ENCODE measurements at places on chromosomes 1 and 21. TPM values are rescaled to one million over a fixed set of nuclear protein-coding genes. Genes with fewer than 3 reads are reported as not detected.
A peak's percentile ranks its signal among the peaks of the same experiment; 100 is the strongest.

The LCE2C gene
- not detected for total RNA-seq

The WNT4 gene
- not detected for total RNA-seq

The AMIGO1 gene
- total RNA-seq, result 7.6 TPM

The ANGPTL3 gene
- total RNA-seq, result not detected

The ZBTB8A gene
- total RNA-seq, result 0.31 TPM

The FOXD3 gene
- not detected for total RNA-seq

The KCNA3 gene
- total RNA-seq, result 67.0 TPM

DNA sequence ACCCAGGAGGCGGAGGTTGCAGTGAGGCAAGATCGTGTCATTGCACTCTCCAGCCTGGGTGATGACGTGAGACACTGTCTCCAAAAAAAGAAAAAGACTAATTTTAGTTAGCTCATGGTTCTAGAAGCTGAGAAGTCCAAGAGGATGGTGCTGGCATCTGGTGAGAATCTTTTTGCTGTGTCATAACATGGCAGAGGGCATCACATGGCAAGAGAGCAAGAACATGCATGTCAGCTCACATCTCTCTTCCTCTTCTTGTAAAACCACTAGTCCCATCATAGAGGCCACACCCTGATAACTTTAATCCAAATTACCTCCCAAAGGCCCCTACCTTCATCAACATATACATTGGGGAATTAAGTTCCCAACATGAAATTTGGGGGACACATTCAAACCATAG lies 13.8 kb upstream of the CNN3 start:
- H3K36me3 ChIP-seq, result no peaks in the 10 kb centered on the region
- no peaks in the 10 kb centered on the region for H3K4me1 ChIP-seq
- no peak overlapping the region for H3K27ac ChIP-seq
- H3K27me3 ChIP-seq, result peaks cover 14% of the 10 kb centered on the region
- DNase-seq, result no peak
- H3K4me3 ChIP-seq, result no peak overlapping the region

GRCh38 chr1:230204842-230205241 lies 137.8 kb downstream of the GALNT2 start:
- H3K36me3 ChIP-seq, result peaks cover 15% of the 10 kb centered on the region
- H3K4me3 ChIP-seq, result no peak overlapping the region
- H3K27me3 ChIP-seq, result no peaks in the 10 kb centered on the region
- peaks cover 20% of the 10 kb centered on the region for H3K4me1 ChIP-seq

DNA sequence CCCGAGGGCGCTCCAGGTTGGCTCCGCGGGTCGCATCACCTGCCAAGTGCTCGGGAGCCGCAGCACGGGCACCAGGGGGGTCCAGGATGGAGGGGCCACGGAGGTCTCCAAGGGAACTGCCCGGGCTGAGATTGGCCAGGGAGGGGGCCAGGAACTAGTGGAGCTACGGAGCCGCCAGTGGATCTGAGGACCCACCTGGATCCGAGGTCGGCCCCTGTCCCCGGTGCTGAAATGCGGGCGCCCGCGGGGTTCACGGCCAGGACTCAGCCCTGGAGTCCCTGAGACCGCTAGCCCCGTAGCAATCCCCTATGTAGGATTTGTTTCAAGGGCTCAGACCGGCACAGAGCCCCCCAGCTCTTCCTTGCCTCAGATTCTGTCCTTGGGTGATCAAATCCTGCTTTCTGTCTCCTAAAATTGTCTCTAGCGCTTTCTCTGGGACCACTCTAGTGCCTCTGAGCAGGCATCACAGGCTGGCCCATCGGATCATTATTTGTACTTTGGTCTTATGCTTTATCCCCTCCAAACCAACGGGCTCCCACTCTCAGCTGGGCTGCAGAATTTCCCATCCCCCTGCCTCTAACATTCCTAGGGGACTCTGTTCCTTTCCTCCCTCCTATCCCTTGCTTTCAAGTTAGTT lies 27.3 kb downstream of the KIAA2013 start:
- peaks cover 61% of the 10 kb centered on the region for H3K27me3 ChIP-seq
- DNase-seq, result peak; percentile 32
- no peaks in the 10 kb centered on the region for H3K36me3 ChIP-seq
- no peaks in the 10 kb centered on the region for H3K4me1 ChIP-seq
- H3K27ac ChIP-seq, result no peak overlapping the region

GRCh38 chr21:44326716-44327602 lies 12.2 kb downstream of the CFAP410 start:
- no peaks in the 10 kb centered on the region for H3K27me3 ChIP-seq
- no peak overlapping the region for H3K4me3 ChIP-seq
- no peak for DNase-seq
- H3K27ac ChIP-seq, result no peak overlapping the region
- H3K4me1 ChIP-seq, result no peaks in the 10 kb centered on the region

DNA sequence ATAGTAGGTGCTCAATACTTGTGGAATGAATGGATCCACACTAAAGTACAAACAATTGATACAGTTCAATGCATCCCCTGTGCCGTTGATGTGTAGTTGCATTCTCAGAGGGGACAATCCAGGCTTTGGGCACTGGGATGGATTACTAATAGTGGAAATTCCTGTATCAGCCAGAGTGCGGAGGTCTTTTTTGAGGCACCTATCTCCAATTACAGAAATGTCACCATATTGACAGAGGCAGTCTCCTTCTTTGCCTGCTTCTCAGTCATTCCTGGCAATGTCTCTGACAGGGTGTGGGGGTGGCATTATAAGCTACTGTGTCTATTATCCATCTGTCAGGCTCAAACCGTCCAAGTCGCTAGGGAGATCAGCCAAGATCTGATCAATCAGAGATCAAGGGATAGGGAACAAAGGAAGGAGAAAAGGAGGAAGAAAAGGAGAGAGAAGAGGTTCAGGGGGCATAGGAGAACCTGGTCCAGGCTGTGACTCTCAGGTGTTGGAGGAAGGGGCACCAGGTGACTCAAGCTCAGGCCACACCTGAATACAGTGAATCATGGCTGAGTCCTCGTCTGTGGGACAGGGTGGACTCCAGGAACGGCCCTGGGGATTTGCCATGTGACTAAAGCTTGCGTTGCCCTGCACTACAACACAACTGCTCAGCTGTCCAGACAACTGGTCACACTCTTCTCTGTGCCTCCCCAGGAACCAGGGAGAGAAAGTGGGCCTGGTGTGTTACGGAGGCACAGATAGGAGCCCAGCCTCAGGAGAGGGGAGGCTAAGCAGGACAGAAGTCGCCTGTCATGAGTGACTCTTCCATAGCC lies 3.4 kb upstream of the LAMB3 start:
- H3K27me3 ChIP-seq, result no peaks in the 10 kb centered on the region
- DNase-seq, result no peak
- no peaks in the 10 kb centered on the region for H3K36me3 ChIP-seq
- H3K27ac ChIP-seq, result no peak overlapping the region
- H3K4me3 ChIP-seq, result no peak overlapping the region
- H3K4me1 ChIP-seq, result peaks cover 37% of the 10 kb centered on the region

- no peak for DNase-seq
- H3K27ac ChIP-seq, result no peak overlapping the region
- H3K4me3 ChIP-seq, result no peak overlapping the region
- H3K27me3 ChIP-seq, result no peaks in the 10 kb centered on the region
- H3K36me3 ChIP-seq, result peaks cover 48% of the 10 kb centered on the region
- H3K4me1 ChIP-seq, result peaks cover 6% of the 10 kb centered on the region
Measured at GRCh38 chr1:243230914-243231313, 24.2 kb downstream of the CEP170 start.

GRCh38 chr21:46081022-46081861 lies 16.7 kb upstream of the COL6A2 start:
- peaks cover 3% of the 10 kb centered on the region for H3K27me3 ChIP-seq
- H3K36me3 ChIP-seq, result no peaks in the 10 kb centered on the region
- H3K4me3 ChIP-seq, result no peak overlapping the region
- no peak overlapping the region for H3K27ac ChIP-seq
- no peaks in the 10 kb centered on the region for H3K4me1 ChIP-seq

- H3K27ac ChIP-seq, result no peak overlapping the region
- no peaks in the 10 kb centered on the region for H3K36me3 ChIP-seq
- H3K4me3 ChIP-seq, result no peak overlapping the region
- no peak for DNase-seq
Measured at GRCh38 chr21:36724660-36725059, 25.7 kb downstream of the SIM2 start.

DNA sequence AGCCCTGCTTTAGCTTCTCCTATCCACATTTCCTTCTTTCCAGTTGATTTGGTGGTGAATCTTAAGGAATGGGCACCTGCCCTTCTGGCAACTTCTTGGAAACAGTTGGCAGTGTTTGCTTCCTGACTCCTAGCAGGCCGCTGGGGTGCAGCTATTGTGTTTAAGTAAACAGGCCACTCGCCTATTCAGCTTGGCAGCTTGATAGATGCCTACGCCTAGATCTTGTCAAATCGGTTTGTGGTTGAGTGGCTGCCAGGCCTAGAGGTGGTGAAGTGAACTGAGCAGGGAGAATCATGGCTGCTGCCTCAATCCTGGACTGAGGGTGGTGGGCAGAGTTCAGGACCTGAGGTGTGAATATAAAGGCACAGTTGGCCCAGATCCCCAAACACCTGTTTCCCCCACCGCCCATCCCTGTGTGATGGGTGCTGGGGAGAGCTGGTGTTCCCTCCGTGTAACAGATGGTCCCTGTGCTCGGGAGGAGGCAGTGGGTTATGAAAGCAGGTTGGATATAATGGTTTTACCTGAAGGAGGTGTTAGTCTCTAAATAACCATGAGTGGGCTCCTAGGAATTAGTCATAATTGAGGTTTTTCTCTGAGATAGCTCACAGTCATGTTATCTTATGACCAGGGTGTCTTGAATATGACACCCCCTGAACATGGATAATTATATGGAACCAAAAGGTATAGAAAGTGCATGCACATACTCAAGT lies 940 bp upstream of the PLA2G2C start:
- H3K36me3 ChIP-seq, result no peaks in the 10 kb centered on the region
- peak overlapping the region; percentile 58 for H3K27ac ChIP-seq
- peak; percentile 26 for DNase-seq
- peaks cover 33% of the 10 kb centered on the region for H3K27me3 ChIP-seq
- peak overlapping the region; percentile 0 for H3K4me3 ChIP-seq

DNA sequence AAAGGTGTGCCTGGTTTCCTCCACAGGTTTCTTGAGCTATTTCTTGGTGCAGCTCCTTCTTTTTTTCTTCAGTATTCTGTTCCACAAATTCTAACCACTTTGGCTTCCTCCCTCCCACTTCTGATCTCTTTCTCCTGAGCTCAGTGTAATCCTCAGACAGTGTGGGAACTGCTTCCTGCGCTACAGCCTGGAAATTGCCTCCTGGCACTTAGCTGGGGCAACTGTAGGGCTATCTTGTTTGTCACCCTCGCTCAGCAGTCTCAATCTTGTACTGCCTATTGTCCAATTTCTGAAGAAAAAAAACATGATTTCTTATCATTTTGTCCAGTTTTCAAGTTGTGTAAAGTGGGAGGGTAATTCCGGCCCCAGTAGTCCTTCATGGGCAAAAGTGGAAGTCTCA lies 24.0 kb upstream of the GALNT2 start:
- H3K36me3 ChIP-seq, result no peaks in the 10 kb centered on the region
- peaks cover 13% of the 10 kb centered on the region for H3K27me3 ChIP-seq
- no peak for DNase-seq
- H3K4me3 ChIP-seq, result no peak overlapping the region
- no peak overlapping the region for H3K27ac ChIP-seq

- peak within 1 kb of the TSS; percentile 94 for H3K27ac ChIP-seq
- H3K27me3 ChIP-seq, result no peaks in the 10 kb centered on the region
- DNase-seq, result peak; percentile 49
- H3K4me1 ChIP-seq, result peaks cover 90% of the 10 kb centered on the region
- peak within 1 kb of the TSS; percentile 98 for H3K4me3 ChIP-seq
- H3K36me3 ChIP-seq, result peaks cover 13% of the 10 kb centered on the region
Measured at GRCh38 chr1:151006327-151007052, at the start of gene MINDY1. Gene MINDY1 (minus strand): TSS chr1:151006902. CDS start chr1:151002617, 4,285 bp downstream.

DNA sequence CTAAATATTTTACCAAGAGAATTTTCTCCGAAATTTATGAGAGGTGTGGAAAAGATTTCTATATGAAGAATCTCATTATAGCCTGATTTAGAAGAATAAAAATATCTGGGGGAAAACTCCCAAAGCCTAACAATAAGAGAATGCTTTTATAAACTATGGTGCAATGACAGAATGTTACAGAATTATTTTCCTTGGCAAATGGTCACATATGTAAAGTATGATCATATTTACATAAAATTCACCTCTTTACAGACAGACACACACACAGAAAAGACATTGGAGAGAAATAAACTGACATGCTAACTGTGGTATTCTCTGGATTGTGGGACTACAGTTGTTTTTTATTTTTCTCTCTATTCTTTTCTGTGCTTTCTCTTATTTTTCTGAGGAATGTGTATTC lies 226.3 kb upstream of the USP24 start:
- H3K27me3 ChIP-seq, result peaks cover 12% of the 10 kb centered on the region
- H3K4me1 ChIP-seq, result peaks cover 12% of the 10 kb centered on the region
- no peaks in the 10 kb centered on the region for H3K36me3 ChIP-seq
- no peak overlapping the region for H3K27ac ChIP-seq
- no peak for DNase-seq
- no peak overlapping the region for H3K4me3 ChIP-seq

GRCh38 chr1:60896701-60897363 lies 185.5 kb upstream of the NFIA start:
- no peaks in the 10 kb centered on the region for H3K36me3 ChIP-seq
- peaks cover 5% of the 10 kb centered on the region for H3K27me3 ChIP-seq
- H3K4me3 ChIP-seq, result no peak overlapping the region
- H3K27ac ChIP-seq, result no peak overlapping the region
- no peak for DNase-seq

GRCh38 chr21:46424039-46424591 lies 34.6 kb upstream of the DIP2A start:
- peak; percentile 28 for DNase-seq
- peaks cover 20% of the 10 kb centered on the region for H3K4me1 ChIP-seq
- no peaks in the 10 kb centered on the region for H3K27me3 ChIP-seq
- no peak overlapping the region for H3K4me3 ChIP-seq

- no peak overlapping the region for H3K4me3 ChIP-seq
- DNase-seq, result no peak
- H3K4me1 ChIP-seq, result no peaks in the 10 kb centered on the region
Measured at GRCh38 chr1:4483021-4483625, 171.3 kb upstream of the AJAP1 start.

All from activated CD4-positive, alpha-beta T cell treated with anti-CD3 and anti-CD28 coated beads, Interleukin-2, amount 10 ng/mL, durations not matched to agents 7 days and 5 days (primary cell).